ENCODE measurements at places on chromosomes 13 and 19.

DNA sequence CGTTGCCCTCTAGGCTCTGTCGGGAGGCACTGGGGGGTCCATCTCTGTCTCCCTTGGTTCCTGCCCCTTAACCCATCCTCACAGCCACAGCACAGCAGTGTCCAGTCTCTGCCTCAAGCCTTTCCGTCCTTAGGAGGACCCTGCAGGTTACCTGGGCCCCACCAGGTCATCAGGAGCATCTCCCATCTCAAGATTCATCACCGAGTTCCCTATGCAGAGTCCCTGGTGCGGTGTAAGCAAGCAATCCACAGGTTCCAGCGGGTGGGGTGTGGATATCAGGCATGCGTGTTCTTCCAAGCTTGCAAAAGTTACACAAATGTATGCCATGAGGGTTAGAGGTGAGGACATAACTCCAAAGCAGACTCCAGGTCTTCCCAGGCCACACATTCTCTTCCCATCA lies 20.9 kb upstream of the GAS6 start:
- DNase-seq, result no peak

DNA sequence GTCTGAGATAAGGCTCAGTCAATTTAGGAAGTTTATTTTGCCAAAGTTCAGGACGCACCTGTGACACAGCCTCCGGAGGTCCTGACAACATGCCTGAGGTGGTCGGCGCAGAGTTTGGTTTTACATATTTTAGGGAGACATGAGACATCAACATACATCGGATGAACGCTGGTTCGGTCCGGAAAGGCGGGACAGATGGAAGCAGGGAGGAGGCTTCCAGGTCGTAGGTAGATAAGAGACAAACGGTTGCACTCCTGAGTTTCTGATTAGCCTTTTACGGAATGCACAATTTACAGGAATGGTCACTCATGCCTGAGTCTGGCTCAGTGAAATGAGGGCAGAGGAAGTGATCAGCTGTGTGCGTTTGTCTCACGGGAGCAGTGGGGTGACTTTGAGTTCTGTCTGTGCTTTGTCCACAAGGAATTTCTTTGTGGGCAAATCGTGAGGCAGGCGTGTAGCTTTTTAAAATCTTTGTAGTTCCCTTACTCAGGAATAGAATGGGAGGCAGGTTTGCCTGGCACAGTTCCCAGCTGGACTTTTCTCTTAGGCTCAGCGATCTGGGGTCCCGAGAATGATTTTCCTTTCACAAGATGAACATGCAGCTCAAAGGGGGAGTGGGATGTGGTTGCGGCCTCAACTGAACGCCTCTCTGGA lies 36.2 kb downstream of the C13orf46 start:
- no peak for DNase-seq

DNA sequence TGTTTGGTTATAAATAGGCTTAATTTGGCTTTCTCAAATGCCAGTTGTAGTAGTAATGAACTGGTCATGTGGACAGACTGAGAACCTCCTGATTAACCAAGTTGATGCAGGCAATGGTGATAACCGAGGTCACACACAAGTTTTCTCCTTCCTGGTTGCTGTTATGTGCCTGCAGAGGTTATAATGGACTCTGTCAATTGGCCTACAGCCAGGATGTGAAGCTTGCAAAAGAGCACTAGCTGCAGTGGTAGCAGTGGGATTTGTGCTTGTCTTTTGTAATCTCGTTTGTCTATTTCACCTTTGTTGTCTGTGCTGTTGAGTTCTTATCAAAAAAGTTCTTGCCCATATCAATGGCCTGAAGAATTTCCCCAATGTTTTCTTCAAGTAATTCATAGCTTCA lies 20.6 kb downstream of the OR10H3 start:
- no peak for DNase-seq

DNA sequence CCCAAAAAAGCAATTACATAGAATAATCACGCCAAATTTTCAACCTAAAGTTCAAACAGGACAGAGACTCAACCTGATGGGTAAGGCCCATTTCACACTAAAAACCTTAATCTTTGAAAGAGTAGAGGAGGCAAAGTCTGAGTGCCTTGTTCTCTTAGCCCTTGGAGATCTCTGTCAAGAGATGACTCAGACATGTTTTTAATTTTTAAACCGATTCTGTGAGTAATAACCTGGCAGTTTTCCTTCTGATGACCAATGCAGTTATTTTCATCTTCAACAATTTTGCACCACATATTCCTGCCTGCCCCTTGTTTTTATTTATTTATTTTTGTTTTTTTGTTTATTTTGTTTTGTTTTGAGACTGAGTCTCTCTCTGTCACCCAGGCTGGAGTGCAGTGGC lies 11.5 kb upstream of the TNFSF9 start:
- peak; percentile 36 for DNase-seq

DNA sequence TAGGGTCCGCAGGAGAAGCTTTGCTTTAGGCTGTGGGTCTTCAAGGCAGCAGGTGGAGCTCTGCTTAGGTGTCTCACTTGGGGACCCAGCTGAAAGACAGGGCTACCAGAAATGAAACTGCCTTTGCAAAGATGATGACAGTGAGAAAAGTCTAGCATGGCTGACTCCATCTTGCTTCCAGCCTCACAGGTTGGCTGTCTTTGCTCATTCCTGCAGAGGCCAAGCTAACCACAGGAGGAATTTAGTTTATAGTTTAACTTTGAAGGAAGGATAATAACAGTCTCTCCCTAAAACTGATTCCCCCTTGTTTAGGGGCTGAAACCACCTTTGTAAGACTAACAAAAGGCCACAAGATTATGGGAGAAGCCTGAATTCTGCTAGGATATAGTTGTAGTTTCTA lies 252.4 kb downstream of the UQCRFS1 start:
- DNase-seq, result no peak

DNA sequence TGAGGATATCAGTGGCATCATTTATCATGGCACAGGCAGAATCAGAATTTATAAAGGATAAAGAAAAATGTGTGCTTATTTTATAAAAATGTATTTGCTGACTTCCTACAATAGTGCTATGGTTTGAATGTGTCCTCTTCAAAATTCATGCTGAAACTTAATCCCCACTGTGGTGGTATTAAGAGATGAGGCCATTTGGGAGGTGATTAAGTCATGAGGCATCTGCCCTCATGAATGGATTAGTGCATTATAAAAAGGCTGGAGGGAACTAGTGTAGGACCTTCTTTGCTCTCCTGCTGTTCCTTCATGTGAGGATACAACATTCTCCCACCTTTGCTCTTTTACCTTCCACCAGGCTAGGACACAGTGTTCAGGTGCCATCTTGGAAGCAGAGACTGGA lies 212.8 kb downstream of the RFC3 start:
- no peak for DNase-seq

- DNase-seq, result no peak
These were observed 14.4 kb downstream of the SAMD4B start for GRCh38 chr19:39356647-39357046.

- DNase-seq, result peak; percentile 13
These were observed 194.1 kb downstream of the TDRD3 start for GRCh38 chr13:60590800-60591747.

GRCh38 chr19:30666301-30666803 lies 294.2 kb downstream of the ZNF536 start:
- DNase-seq, result peak; percentile 29

GRCh38 chr13:45040622-45041021 lies 51.3 kb downstream of the GPALPP1 start:
- DNase-seq, result no peak

GRCh38 chr13:32175307-32175706 lies 139.9 kb downstream of the ZAR1L start:
- no peak for DNase-seq

GRCh38 chr13:93290503-93290902 lies 63.9 kb downstream of the GPC6 start:
- no peak for DNase-seq

DNA sequence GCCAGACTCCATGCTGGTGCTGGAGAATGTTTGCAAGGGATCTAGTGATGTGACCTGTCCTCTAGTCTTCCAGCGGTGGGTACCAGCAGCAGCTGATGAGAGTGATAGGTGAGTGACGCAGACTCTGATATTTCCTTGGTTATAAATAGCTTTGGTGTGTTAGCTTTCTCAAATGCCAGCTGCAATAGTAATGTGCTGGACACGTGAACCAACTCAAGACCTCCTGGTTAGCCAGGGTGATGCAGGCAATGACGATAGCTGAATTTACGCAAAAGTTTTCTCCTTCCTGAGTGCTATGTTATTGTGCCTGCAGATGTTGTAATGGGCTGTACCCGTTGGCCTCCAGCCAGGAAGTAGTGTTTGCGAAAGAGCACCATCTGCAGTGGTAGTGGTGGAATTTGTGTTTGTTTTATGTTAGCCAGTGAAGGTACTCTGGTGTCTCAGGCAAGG lies 129.5 kb downstream of the CYSLTR2 start:
- DNase-seq, result peak; percentile 99

- DNase-seq, result no peak
These were observed 11.9 kb upstream of the KIR2DL4 start for GRCh38 chr19:54791476-54791875.

DNA sequence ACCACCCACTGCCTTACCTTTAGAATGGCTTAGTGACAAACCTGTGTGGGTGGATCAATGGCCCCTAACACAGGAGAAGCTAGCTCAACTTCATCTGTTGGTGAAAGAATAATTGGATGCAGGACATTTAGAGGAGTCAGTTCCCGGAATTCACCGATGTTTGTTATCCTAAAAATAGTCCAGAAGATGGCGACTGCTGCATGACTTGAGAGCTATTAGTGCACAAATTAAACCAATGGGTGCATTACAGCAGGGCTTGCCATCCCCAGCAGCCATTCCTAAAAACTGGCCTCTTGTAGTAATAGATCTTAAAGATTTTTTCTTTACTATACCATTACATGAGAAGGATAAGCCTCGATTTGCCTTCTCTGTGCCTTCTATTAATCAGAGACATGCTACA lies 46.8 kb upstream of the ZNF726 start:
- DNase-seq, result no peak

DNA sequence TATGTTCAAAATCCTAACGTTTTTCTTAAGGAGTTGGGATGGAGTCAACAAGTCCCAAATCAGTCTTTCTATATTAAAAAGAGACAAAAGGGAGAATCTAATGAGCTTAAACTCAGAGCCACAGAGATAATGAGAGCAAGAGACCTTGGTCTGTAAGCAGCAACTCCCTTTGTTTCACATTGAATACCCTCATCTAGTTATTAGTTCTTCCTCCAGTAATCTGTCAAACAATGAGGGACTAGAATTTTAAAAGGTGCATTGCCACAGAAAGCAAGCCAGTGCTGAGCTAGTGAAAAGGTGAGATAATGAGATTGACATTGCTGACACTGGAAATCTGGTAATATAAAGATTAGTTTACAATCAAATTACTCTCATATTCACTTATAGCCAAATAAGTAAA lies 718.6 kb downstream of the DACH1 start:
- DNase-seq, result no peak

DNA sequence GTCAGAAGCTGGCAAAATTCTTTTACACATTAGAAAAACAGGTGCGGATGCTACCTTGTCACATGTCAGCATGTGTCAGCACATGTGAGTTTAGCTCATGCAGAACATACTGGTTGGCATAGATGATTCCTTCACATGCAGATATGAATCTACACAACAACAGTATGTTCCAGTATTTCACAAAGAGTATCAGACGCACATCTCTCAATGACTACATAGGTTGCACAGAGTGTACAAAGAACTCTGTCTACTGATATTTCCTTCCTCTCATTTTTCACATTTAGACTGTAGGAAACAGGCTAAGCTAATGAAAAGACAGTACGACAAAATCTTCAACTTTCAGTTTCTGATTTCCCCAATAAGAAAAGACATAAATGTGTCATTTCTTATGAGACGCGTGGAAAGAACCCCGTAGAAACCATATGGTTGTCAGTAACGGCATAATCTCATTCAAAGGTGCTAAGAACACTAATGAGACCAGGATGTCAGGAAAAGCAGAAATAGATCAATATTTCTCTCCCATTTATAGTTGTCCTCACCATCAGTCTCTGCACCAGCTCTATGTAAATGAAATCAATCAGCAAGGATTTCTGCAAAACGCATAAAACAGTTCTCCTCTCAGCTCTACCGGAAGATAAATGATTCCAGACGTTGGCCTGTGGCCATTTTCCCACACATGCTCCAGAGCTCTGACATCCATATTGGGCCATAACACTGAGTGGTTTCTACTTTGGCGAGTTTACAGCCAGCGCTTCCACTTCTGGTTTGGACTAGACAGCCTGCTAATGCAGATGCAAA lies 81.2 kb downstream of the STARD13 start:
- peak; percentile 83 for DNase-seq

GRCh38 chr13:82758044-82758443 lies 1124.2 kb downstream of the SLITRK1 start:
- DNase-seq, result peak; percentile 14

DNA sequence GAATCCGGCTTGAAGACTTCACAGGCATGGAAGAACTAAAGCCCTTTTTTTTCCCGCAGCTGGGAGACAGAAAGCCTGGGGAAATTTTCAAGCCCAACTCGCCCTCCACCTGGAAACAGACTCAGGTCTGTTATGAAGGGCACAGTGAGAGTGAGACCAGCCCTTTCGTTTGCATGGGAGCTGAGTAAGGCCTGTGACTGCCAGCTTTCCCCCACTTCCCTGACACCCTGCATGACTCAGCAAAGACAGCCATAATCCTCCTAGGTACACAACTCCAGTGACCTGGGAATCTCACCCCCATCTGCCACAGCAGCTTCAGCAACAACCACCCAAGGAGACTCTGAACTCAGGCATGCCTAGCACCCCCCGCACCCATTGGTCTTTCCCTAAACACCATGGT lies 87.6 kb upstream of the ZNF91 start:
- no peak for DNase-seq

DNA sequence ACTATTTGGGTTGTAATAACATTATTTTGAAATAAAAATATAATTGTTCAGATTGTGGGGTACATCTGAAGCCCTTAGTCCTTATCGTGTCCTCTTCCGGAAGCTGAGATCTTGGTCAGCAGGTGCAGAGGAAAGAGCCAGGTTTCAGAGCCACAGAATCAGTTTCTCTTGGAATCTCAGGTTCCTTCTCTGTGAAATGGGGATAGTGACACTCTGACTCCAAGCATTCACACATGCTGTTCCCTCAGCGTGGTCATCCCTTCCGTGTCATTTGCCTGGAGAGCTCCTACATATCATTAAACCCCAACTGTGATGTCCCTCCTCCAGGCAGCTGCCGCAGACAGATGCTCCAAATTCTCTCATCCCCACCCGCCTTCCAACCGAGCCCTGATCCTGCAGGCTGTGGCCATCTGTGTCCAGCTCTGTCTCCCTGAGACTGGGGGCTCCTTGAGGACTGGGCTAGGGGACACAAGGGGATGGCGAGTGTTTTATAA lies 59.8 kb downstream of the AP1M1 start:
- no peak for DNase-seq

GRCh38 chr13:106385654-106386053 lies 149.8 kb downstream of the EFNB2 start:
- DNase-seq, result no peak

- no peak for DNase-seq
These were observed 53.1 kb downstream of the ATP7B start for GRCh38 chr13:51958217-51958547.

DNA sequence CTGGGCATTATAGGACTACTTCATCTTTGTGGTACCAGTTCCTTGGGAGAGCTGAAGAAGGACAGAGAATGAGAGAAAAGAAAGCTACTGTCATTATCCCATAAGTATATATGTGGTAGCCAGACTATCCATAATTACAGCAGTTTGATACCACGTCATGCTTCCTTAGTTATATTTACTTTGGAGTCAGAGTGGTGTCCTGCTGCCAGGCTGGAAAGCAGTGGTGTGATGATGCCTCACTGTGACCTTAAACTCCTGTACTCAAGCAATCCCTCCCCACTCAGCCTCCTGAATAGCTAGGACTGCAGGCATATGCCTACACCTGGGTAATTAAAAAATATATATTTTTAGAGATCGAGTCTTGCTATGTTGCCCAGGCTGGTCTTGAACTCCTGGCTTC lies 57.8 kb downstream of the WTIP start:
- DNase-seq, result no peak

GRCh38 chr19:18425515-18426415 lies 6.6 kb downstream of the SSBP4 start:
- DNase-seq, result peak; percentile 52

Data from brain microvascular endothelial cell (primary cell).